Activated CD8-positive, alpha-beta memory T cell treated with anti-CD3 and anti-CD28 coated beads for 1 hour (primary cell): ENCODE measurements at places on chromosomes 4 and X.

DNA sequence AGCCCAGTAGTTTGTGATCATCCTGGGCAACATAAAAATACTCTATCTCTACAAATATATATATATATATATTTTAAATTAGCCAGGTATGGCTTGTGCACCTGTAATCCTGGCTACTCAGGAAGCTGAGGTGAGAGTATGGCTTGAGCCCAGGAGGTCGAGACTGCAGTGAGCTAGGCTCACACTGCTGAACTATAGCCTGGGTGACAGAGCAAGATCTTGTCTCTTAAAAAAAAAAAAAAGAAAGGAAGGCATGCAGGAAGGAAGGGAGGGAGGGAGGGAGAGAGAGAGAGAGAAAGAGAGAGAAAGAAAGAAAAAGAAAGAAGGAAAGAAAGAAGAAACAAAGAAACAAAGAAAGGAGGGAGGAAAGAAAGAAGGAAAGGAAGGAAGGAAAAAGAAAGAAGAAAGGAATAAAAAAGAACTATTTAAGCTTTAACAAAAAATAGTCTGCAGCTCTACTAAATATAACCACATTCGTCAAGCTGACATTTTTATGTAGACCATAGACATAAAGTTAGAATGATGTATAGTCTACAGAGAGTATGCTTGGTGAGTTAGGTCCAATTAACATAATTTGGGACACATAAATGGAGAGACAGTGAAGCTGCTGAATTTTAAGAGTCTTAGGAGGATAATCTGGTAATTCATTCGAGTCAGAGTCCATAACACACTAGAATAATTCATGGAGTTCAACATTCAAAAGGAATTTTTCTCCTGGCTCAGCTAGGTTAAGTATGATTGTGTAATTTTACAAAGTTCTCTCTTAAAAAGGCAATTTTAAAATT, 111.9 kb downstream of the GLRA3 start:
- no peak for DNase-seq

DNA sequence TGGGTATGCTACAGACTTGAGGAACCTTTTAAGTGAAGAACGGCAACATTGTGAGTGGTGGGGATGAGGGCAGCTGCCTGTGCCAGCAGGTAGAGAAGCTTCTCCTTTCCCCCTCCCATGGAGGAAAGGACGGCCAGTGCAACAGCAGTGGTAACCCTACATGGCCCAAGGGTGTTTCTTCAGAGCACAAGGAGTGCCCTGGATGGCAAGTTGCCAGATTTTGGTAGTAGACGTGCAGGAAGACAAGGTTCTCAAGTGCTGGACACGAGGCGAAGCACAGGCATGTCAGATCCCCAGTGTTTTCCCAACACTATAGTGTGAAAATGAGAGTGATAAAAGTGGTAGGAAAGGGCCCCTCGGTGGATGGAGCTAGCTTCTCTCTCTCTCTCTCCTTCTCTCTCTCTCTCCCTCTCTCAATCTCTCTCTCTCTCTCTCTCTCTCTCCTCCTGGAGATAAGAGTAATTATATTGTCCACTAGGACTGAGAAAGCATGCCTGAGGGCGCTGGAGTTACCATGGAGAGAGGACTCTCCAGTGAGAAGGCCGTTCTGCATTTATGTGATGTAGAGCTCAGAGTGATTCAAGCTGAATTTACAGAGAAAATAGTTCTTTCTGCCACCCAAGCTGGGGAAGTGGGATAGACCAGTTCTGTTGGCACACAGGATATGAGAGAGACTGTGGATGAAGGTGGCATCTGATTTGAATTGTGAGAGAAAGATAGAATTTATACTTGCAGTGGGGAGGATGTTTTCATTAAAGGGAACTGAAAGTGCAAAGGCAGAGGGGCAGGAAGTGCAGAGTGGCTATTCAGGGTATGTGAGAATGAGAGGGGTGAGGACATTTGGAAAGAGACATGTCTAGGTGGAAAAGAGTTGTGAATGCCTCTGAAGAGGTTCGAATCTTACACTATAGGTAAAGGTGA, 25.7 kb upstream of the TRPC3 start:
- no peak for DNase-seq

DNA sequence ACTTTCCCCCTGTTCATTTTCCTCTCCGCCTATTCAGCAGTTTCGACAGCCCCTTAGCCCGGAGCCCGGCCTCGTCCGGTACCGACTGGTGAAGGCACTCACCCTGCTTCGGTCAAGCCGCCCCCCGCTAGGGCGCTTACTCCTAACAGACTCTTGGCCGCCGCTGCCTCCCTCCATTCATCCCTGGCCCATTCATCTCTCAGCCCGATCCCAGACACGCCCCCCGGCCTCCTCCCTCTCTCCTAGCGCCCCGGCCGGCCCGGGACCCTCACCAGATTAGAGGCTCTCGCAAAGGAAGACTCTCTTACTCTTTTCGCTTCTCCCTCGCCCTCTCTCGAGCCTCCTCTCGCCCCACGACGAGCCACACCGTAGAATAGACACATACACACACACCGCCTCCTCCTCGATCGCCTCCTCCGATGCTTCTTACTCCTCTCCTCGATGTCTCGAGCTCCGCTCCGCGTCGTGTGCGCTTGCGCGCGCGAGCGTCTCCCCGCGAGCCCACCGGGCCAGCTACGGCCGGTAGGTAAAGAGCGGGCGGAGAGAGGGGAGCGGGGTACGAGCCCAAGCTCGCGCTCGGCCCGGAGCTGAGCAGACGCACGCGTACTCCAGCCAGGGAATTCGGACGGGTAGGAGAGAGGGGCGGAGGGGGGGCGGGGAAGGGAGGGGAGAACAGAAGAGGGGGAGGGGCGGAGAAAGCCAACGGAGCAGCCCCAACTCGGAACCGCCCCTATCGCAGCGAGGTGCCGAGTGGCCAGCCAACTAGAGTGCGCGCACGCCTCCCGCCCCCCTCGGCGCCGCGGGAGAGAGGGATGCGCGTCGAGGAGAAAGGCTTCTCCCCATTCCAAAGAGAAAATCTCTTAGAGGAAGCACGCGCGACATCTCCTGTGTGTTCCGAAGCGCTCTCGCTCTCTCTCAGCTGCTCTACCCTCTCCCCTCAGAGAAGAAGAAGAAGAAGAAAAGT, at the start of gene WNK3:
Gene WNK3 (minus strand): TSS at position 633 of the 964 bp plus-strand sequence.
- no peak for DNase-seq

GRCh38 chrX:110741213-110741796, 54.3 kb downstream of the CHRDL1 start:
- no peak for DNase-seq

DNA sequence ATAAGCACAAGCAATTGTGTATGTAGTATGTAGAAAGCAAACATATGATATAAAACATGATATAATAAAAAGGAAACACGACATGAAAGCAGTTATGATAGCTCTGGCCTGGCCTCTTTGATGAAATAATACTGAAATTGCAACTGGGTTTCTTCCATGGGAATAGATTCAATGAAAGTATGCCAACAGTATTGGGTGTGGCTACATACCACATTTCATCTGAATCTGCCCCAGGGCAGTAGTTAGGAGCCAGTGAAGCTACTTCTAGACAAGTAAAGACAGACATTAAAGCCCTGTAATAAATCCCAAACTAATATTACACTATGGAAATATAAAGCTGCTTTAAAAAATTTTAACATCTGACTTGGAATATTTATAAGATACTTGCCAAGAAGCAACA, 207.3 kb downstream of the FBXW7 start:
- no peak for DNase-seq

DNA sequence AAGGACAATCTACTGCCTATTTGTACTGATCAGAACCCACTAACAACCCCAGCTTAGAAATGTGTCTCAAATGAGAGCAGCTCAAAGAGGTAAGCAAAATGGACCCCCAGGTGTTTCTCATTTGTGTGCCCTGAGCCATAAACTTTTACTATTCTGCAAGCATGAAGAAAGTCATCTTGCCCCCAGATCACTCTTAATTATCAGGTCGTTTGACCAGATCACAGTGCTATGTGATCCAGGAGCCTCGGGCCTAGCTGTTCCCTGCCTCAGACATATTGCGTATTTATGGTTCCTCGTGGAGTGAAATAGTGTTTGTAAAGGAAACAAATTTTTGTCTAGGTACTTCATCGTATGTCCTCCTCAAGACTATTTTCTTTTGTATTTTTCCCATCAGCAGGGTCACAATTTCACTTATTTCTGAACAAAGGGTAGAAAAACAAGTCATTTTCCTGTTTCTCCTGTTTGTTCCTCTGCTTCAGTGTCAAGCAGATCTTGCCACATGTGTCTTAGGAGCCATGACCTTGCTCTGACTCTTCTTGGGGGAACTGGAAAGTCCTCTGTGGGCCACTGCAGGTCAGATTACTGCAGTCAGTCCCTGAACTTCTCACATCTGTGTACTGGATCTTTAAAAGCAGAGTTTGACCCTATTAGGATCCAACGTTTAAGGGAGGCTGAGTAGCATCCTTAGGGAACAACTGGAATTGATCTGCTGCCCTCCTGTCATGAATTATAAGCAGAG, 194.9 kb downstream of the PALLD start:
- DNase-seq = no peak

- no peak for DNase-seq
These were observed 81.5 kb upstream of the BCOR start for GRCh38 chrX:40179283-40179682.

GRCh38 chr4:183746305-183747229, 87.5 kb downstream of the TRAPPC11 start:
- DNase-seq = no peak

DNA sequence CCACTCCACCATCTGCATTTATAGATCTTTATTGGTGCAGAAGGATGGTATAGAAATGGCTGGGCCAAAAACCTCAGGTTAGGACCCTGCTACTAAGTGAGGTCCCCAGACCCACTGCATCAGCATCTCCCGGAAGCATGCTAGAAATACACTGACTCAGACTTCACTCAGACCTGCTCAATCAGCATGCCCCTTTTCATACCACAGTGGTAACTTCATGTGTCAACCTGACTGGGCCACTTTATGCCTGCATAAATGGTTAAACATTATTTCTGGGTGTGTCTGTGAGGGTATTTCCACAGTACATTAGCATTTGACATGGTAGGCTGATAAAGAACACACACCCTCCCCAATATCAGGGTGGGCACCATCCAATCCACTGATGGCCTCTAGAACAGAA, 118.6 kb upstream of the VCX3B start:
- DNase-seq = no peak

GRCh38 chr4:84496706-84497503, 2.2 kb downstream of the NKX6-1 start:
- no peak for DNase-seq

DNA sequence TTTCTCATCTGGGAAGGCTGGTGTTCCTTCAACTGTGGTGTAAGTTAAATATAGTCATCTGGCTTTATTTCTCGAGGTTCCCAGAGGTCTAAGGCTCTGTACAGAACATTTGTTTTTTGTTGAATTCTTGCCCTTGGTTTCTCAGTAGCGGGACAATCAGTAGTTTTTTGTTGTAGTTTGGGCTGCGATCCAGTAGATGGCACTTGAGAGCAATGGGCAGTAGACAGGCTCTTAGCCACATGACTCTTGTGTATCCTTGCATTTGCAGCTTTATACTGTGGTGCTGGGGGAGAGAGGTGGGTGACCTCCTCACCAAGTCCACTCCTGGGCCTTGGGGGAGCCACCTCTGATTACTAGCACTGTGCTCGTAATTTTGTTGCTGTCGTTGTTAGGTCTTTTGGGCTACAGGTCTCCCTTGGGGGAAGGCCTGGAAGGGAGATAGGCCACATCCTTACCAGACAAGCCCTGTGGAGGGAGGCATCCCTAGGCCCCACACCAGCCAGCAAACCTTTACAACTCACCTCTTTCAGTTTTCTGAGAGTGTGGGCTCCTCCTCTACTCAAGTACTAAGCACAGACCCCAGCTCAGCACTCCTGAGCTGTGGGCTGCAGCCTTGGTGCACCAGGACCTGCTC, 8.1 kb downstream of the ETDB start:
- DNase-seq = no peak

GRCh38 chr4:170004651-170005295, 21.4 kb downstream of the MFAP3L start:
- no peak for DNase-seq

DNA sequence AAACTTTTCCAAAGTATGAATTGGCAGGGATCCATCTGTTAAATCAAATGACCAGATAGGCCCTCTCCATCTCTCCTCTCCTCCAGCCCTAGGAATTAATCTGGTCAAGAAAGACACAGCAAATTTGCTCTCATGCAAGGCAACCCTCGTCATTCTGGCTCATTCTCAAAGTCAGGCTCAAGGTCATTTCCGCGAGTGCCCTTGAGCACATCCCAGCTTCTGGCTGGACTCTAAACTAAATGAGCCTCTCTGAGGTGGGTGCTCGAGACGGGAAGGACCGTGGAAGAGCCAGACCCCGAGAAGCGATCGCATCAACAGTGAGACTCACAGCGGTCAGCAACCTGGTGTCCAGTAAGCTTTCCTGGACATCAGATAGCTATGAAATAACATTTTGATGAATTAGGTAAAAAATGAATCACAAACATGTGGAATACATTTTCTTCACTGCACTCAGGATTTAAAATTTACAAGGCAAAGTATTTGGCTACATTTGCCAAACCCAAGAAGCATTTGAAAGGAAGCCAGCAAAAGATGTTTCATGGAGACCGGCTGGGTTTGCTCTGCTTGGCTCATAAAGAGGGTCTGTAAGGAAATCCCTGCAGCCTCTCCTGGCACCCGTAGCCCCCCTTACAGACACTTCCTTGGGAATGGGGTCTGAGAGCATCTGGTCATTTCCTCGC, 121.0 kb downstream of the ENPP6 start:
- no peak for DNase-seq

DNA sequence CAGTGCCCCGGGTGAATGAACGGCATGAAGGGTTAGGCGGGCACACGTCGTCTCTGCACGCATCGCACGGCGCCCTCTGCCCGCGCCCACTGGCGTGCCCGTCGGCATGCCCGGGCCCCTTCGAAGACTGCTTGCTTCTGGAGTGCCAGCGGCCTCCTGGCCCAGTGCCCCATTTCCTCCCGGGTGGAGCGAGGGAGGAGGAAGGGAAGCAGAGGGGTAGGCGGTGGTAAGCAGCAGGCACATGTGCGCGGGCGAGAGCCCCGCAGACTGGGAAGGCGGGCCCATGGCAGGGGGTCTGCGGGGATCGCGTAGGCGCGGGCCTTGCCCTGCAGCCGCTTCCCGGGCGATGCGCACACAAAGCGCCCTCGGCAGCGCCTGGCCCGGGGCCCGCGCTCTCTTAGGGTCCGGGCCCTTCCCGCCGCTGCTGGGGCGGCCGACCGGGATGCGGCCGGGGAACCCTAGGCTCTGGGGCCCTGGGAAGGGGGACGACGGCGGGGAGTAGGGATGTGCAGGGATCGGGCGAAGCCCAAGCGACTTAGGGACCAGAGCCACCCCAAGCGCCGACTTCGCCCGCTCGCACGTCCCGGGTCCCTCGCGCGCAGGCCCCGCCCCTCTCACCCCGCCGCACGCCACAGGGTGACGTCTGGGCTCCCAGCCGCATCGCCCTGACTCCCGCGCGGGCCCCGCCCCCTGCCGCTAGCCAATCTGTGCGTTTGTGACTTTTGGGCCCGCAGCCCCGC, 866 bp upstream of the EMD start:
- DNase-seq = peak; percentile 15
